ENCODE measurements at places on chromosomes 6 and 20.

DNA sequence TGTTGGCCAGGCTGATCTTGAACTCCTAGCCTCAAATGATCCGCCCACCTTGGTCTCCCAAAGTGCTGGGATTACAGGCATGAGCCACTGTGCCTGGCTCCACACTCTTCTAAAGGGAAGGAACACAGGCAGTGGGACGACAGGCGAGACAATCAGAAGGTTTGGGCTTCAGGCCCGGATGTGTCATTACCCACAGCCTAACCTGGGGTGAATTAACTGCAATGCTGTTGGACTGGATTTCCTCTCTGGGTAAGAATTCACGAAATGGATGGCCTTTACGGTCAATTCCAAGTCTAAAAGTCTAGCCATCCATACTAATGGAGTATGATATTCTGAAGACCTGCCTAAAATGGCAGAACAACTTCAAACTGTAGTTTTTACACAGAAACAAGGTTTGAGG, 83.7 kb upstream of the CCDC28A start:
- no peak for DNase-seq

GRCh38 chr6:63426844-63427243, 107.1 kb upstream of the LGSN start:
- no peak for DNase-seq

- no peak for DNase-seq
Measured at GRCh38 chr20:44664131-44664530, 12.6 kb upstream of the ADA start.

GRCh38 chr6:168852376-168852884, 401.2 kb downstream of the THBS2 start:
- DNase-seq = no peak

All from stimulated activated naive CD4-positive, alpha-beta T cell treated with Interleukin-2 at 50 U/mL for 16 hours (primary cell).